ENCODE measurements at places on chromosomes 16 and 17. TPM values are rescaled to one million over a fixed set of nuclear protein-coding genes. Genes with fewer than 3 reads are reported as not detected.
A peak's percentile ranks its signal among the peaks of the same experiment; 100 is the strongest.

The SYNGR3 gene
- total RNA-seq = 12.6 TPM

- DNase-seq = no peak
Observed at GRCh38 chr17:32798938-32799337, 78.0 kb downstream of the MYO1D start.

- no peak for DNase-seq
Observed at GRCh38 chr16:85475233-85475632, 137.9 kb upstream of the GSE1 start.

GRCh38 chr17:64326420-64327054 lies 63.5 kb upstream of the TEX2 start:
- DNase-seq = no peak

The ACE gene
- 12.2 TPM for total RNA-seq

DNA sequence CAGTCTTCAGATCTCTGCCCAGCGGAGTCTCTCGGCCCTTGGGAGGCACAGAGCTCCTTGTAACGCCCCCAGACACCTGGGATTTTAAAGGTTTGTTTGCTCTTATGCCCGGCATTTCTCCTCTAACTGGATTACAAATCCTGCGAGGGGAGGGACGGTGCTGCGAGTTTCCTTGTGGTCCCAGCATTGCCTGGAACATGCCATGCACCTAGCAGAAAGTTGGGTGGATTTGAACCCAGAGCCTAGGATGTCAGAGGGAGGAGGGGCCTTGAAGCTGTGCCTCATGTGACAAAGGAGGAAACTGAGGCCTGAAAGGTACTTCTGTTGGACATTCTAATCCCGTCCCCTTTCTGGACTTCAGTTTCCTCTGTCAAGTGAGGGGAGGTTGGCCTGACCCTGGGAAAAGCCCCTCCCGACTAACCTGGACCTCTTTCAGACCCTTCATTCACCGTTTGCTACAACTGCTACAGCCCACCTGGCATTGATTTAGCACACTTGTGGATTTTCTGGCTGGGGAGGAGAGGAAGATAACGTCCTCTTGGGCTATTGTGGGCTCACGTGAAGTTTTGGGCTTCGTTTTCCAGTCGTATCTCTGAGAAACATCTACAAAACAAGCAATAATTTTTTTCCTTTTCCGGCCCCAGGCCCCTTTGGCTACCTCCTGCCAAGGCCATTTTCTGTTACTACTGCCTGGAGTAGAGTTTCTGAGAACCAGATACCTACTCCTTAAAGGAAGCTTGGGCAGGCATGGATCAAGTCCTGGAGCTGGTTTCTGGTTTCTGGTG lies 30.9 kb downstream of the MRC2 start:
- no peak for DNase-seq

DNA sequence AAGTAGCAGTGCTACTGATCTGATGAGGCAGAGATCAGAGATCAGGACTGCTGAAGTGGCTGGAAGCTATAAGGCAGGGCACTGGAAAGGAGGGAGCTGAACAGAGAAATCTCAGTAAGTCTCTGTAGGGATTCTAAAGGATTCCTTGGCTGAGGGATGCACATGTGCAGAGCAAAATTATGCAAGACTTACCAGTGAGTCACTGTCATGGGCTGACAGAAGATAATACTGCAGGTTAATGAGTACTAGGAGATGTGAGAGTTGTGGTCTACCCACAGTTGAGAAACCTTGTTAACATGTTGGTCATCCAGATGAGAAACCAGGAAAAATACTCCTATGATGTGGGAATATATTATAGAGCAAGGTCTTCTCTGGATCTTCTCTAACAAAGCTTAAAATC lies 378.1 kb downstream of the HAPSTR1 start:
- no peak for DNase-seq

- no peak for DNase-seq
Observed at GRCh38 chr16:5349670-5350517, 252.3 kb upstream of the EEF2KMT start.

The NRN1L gene
- 0.76 TPM for total RNA-seq

DNA sequence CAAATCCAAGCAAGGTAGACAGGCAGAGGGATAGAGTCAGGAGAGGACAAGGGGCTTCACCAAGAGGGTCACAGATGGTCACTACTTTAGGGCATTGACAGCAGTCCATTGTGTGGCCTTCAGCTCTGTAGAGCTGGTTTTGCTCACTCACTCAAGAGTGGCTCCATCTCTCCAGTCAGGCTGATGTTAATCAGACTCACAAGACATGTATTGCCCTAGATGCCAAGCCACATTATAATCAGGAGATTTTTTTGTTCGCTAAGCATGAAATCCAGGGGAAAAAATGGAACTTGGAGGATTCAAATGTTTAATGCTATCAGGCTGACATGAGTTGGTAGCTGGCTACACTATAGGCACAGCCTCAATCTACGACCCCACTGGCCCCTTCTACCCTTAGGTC lies 32.5 kb downstream of the CD300LF start:
- DNase-seq = no peak

The KRT27 gene
- total RNA-seq = not detected

- DNase-seq = peak; percentile 31
Observed at GRCh38 chr16:66590322-66590721, 11.1 kb downstream of the CMTM2 start.

- peak; percentile 42 for DNase-seq
Observed at GRCh38 chr16:75550211-75550662, 5.8 kb downstream of the TMEM231 start.

The WFIKKN1 gene
- total RNA-seq = 0.10 TPM

DNA sequence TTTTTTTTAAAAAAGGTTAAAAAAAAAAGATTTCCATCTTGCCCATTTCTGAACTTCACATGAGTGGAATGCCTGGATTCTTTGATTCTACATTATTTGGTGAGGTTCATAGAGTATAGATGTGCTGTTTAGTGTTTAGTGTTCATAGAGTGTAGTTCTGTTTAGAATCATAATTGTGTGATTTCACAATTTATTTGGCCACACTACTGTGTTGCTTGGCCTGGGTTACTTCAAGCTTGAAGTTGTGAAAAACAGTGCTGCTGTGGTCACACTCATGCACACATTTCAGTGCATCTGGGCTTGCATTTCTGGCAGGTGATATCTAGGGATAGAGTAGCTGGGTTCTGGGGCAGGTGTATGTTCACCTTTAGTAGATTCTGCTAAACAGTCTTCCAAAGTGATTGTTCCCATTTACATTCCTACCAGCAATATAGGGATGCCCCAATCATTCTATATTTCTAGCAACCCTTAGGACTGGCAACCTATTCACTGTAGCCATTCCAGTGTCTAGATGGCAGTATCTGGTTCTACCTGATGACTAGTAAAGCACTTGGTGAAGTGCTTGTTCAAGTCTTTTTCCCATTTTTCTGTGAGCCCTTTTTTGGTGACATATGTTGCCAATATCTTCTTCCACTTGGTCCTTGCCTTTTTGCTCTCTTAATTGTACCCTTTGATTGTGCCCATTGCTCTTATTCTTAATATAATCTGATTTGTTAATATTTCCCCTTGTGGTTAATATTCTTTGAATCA lies 50.6 kb upstream of the RBFOX3 start:
- no peak for DNase-seq

DNA sequence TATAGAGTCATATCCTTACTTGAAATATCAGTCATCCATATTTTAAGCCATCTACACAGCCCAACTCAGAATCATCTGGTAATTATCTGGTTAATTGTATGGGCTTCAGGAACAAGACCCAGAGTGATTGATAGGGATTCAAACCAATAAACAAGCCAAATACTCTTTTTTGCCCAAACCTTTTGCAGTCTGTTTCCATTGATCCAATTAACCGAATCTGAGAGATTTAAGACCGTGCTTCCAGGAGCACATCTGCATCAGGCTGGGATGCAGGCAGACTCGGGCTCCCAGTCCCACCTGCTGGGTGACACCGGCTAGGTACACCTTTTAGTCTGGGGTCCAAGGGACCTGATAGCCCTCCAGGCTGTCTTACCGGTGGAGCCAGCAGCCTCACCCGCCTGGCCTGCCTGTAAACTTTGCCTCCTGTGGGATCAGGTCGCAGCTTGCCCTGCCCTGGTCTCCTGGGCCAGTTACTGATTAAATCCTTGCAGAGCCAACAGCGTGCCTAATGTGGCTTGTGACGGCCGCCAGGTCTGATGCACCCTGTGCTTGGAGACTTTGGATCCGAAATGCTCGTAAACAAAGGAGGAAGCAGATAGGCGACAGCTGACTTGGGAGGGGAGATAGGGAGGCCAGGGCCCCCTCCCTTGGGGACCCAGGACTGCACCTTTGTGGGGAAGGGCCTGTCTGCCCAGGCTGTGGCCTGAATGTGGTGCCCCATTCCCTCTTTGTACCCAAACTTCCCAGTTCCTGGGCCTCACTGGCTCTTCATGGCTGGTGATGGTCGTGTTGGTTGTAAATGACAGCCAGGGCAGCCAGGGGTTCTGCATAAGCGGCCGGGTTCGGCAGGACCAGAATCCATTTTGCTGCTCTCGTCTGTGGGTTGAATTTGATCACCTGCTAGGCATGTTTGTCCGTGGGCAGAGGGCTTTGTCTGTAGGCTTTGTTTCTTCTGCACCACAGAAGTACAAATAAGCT lies 3.8 kb downstream of the CMIP start:
- DNase-seq = no peak

DNA sequence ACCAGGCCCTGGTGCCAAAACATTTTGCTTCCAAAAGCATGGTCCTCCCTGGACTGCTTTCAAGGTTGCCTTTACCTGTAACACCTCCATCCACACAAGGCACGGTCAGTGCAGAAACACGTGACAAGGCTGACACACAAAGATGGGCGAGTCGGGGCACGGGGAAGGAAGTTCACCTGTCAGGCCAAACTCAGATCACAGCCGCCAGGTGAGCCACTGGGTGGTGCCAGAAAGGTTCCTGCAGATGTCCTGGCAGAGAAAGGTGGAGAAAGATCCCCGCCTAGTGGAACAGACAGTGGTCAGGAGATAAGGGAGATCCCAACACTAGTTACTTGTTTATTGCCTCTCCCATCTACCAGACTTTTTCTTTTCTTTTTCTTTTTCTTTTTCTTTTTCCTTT lies 155.3 kb downstream of the AIPL1 start:
- no peak for DNase-seq

DNA sequence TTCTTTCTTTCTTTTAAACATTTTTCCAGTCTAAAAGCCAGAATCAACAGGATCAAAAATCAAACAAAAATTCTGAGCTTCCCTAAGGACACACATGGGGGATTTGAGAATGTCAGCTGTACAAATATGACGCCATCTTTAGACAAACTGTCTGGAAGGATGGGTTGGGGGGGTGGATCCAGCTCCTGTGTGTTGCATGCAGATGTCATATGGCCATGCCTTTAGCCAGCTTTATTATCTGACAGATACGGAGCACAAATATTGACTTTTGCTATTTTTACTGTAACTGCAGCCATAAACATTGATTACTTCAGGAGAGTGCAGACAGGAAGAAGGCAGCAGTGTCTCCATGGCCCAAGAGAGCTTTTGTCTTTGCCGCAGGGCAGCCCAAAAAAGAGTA lies 279.4 kb upstream of the ELAC2 start:
- DNase-seq = no peak

- DNase-seq = no peak
Observed at GRCh38 chr16:81940781-81941560, 70.3 kb downstream of the SDR42E1 start.

- no peak for DNase-seq
Observed at GRCh38 chr16:56143666-56144065, 47.6 kb upstream of the GNAO1 start.

The KRTAP9-2 gene
- not detected for total RNA-seq

GRCh38 chr16:79571903-79572535 lies 28.5 kb downstream of the MAF start:
- DNase-seq = no peak

The GFAP gene
- not detected for total RNA-seq

DNA sequence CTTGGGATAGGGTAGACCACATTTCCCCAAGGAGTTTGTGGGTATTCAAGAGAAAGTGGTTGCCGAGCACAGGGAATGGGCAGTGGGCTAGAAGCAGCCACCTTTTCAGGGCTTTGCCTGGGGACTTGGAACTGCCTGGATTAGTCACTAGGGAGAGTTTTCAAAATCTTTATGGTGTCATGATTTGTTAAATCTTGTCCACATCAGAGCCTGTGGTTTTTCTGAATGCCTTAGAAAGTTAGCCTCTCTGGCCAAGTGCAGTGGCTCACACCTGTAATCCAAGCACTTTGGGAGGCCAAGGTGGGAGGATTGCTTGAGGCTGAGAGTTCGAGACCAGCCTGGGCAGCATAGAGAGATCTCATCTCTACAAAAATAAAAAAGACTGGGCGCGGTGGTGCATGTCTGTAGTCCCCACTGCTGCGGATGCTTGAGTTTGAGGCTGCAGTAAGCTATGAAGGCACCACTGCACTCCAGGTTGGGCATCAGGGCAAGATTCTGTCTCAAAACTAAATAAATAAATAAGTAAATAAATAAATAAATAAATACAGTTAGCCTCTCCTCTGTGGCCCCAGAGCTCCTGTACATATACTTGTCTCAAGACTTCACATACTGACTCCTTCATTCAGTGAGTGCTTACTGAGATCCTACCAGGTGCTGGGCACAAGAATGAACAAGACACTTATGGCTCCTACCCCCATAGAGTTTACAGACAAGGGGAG lies 76.3 kb upstream of the HNF1B start:
- DNase-seq = no peak

- DNase-seq = no peak
Observed at GRCh38 chr16:88491560-88492310, 38.7 kb downstream of the ZFPM1 start.

- DNase-seq = no peak
Observed at GRCh38 chr17:78747488-78747887, 34.6 kb downstream of the CYTH1 start.

DNA sequence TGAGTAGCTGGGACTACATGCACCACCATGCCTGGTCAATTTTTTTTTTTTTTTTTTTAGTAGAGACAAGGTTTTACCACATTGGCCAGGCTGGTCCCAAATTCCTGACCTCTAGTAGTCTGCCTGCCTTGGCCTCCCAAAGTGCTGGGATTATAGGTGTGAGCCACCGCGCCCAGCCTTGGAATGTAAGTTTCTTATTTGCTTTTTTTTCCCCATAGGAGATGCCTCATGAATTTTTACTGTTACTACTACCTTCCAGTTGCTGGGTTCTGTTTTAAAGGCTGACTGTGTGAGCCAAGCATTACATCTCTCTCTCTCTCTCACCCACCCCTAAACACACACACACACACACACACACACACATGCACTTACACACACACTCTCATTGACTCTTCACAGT lies 112.6 kb downstream of the RGS9 start:
- DNase-seq = no peak

- no peak for DNase-seq
Observed at GRCh38 chr17:41739661-41740352, 5.4 kb upstream of the HAP1 start.

DNA sequence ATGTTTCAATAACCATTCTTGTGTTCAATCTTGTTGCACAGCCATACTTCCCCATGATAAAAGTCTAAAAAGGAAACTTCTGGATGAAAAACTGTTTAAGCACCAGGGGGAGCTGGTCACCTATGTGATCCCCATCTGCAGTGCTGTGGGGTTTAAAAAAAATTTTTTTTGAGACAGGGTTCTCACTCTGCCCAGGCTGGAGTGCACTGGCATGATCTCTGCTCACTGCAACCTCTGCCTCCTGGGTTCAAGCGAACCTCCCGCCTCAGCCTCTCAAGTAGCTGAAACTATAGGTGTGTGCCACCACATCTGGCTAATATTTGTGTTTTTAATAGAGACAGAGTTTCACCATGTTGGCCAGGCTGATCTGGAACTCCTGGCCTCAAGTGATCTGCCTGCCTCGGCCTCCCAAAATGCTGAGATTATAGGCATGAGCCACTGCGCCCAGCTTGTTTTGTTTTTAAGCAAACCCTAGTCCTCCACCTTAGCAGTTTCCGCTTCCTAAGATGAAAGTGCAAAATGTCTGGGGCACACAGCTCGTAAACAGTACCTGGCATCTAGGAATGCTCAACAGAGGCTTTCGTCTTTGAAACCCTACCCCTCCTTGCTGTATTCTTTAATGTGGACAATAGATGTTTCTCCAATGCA lies 25.4 kb downstream of the DNAJA2 start:
- peak; percentile 43 for DNase-seq
